ENCODE measurements at places on chromosomes 7 and 10.
A peak's percentile ranks its signal among the peaks of the same experiment; 100 is the strongest.

DNA sequence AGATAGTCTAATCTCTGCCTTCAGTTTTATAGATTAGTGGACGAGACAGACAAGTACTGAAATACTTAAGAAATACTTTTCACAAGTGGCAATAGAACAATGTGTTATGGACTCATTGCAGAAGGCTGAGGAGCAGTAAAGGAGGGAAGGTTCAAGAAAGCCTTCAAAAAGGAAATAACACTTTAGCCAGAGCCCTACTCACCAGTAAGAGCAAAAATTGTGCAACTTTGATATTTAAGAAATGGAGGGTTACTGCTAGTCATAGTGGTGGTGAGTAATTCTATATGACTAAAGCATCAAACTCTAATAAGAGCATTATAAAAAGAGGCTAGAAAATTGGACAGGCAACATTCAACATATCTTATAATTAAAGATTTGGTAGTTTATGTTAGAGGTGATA lies 28.8 kb downstream of the PTPN12 start:
- no peak for DNase-seq

DNA sequence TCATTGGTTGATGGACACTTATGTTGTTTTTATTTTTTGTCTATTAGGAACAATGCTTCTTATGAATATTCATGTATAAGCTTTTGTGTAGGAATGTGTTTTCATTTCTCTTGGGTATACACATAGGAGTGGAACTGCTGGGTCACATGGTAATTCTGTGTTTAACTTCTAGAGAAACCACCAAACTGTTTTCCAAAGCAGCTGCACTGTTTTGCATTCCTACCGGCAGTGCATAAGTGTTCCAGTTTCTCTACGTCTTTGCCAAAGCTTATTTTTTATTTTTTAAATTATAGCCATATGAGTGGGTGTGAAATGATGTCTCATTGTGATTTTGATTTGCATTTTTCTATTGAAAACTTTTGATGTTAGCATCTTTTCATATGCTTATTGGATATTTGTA lies 51.3 kb downstream of the ADK start:
- DNase-seq = no peak

- DNase-seq = no peak
These were observed 115.7 kb downstream of the TPK1 start for GRCh38 chr7:144720149-144720548.

DNA sequence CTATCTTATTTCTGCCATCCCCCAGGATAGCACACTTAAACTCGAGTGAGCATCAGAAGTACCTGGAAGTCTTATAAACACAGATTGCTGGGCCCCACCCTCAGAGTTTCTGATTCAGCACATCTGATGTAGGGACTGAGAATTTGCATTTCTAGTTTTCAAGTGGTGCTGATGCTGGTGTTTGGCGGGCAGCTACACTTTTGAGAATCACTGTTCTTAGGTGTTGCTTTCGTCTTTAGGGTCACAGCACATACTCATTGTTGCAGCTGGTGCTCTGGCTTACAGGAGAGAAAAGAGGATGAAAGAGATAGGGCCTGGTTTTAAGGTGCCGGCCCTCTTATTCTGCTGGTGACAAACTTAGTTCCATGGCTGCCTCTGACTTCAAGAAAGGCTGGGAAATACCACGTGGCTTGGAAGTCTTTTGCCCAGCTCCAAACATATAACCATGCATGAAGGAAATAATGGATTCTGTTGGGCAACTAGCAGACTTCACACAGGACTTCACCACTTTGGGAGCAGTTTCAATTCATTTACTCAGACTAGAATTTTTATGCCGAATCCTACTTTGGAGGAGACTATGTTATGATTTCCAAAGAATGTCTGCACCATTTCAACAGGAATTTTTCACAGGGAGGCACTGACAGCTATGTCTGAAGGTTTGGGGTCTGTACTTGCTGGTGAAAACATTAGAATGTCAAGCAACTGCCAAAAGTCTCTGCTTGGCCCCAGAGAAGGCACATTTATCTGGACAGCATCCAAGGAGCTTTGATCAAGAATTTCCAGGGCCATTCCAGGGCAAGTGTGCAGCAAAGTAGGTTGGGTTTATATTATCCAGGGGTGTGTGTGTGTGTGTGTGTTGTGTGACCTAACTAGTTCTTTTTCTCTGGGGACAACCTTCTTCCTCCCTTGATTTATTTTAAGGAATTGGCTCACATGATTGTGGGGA lies 6.9 kb upstream of the MINDY4 start:
- DNase-seq = no peak

DNA sequence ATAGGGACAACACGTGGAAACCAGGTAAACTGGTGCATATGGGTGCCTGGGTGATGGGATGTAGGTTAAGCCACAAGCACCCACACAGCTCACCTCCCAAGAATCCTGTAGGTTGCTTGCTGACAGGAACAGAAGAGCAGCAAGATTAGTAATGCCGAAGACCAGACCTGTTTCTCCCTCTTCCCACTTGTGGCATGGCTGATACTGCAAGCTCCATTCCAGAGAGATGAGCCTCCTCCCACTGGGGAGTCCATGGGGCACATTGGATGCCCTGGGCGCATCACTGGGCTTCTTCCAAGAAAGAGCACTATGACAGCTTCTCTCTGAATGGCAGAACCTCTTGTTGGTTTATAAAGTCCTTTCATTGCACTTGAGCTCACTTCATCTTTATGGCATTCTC lies 44.4 kb upstream of the LOXL4 start:
- DNase-seq = no peak

DNA sequence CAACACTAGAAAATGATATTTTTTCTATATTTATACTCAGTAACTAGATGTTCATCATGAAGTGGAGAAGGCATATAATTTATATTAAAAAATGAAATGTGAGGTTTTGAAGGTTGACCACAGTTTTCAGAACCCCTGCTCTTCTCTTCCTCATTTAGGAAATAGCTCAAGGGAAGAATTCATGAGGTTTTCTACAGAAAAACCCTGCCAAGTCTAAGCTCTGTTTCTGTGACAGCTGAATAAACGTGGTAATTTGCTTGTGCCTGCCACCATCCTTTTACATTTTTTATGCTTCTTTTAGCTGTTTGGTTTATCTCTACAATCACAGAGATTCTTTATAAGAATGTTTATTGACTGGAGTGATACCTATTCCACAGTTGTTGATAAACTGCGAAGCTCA lies 630.3 kb upstream of the POT1 start:
- no peak for DNase-seq

DNA sequence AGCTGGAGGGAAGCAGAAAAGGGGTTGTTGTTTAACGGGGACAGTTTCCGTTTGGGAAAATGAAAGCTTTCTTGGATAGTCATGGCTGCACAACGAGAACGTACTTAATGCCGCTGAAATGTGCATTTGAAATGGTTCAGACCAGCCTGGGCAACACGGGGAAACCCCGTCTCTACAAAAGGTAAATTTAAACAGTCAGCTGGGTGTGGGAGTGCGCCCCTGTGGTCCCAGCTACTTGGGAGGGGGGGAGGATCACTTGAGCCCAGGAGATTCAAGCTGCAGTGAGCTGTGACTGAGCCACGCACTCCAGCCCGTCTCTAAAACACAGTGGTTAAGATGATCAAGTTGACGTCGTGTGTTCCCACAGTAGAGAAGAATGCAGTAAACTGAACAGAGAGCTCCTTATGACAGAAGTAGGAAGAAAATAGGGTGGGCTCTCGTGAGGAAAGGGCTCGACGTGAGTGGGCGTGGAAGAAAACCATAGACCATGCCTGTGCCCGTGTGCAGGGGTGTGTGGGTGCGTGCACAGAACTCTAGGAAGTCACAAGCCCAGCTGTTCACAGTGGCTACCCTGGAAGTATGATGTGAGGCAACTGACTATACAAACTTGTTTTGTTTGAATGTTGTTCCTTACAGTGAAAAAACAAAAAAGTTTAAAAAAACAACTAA lies 4.1 kb upstream of the FUOM start:
- no peak for DNase-seq

- no peak for DNase-seq
These were observed 289.5 kb upstream of the KCND2 start for GRCh38 chr7:119983468-119983867.

- DNase-seq = no peak
These were observed 13.1 kb upstream of the SLC35B4 start for GRCh38 chr7:134329614-134330346.

- no peak for DNase-seq
These were observed 42.0 kb downstream of the PAPOLB start for GRCh38 chr7:4819560-4820404.

DNA sequence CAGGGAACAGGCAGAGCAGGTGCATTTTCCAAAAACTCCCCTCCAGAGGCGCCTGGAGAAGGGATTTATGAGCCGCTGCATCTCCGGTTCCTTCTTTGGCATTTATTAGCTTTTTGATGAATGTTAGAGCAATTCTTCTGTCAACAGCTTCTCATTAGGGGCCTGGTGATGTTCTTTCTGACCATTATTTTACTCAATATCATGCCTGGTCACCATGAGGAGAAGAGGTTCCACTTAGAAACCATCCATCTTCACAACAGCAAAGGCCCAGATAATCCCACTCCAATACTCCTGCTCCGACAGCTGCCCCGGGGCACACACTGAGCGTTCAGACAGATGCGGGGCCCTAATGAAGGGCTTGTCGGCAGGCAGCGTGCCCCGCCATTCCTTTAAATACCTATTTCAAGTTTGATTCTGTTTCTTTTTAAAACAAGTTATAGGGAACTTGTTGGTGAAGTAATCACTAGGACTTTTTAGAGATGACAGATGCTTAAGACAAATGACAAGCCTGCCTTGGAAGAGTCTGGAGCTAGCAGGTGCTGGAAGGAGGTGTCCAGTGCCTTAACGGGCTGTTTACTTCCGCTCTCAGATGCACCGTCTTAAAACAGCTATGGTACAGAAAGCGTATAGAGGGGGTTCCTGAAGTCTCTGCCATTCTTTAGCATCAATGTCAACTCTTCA lies 31.7 kb downstream of the ECHDC3 start:
- DNase-seq = no peak

- DNase-seq = peak; percentile 1
These were observed 256.3 kb upstream of the MINDY3 start for GRCh38 chr10:16116404-16117304.

- no peak for DNase-seq
These were observed 165.7 kb upstream of the FZD1 start for GRCh38 chr7:91098566-91098965.

GRCh38 chr10:120926611-120927010 lies 75.4 kb downstream of the WDR11 start:
- no peak for DNase-seq

DNA sequence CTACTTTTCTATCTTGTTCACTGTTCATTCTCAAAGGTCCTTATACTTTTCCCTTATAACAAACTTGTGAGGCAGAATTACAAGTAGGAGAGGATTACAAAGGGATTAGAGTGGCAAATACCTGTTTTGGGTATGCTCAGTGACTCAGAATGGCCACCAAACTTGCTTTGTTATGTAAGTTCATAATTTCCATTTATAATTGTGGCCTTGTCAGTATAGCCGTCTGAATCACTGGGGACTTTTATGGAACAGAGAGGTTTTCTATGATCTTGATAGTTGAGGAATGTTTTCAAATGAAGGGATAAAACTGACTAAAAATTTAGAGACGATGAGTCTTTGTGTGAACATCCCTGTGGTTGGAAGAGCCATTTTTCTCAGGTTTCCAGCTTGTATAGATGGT lies 116.2 kb downstream of the SND1 start:
- no peak for DNase-seq

GRCh38 chr10:84256510-84257342 lies 11.9 kb downstream of the RGR start:
- DNase-seq = no peak

DNA sequence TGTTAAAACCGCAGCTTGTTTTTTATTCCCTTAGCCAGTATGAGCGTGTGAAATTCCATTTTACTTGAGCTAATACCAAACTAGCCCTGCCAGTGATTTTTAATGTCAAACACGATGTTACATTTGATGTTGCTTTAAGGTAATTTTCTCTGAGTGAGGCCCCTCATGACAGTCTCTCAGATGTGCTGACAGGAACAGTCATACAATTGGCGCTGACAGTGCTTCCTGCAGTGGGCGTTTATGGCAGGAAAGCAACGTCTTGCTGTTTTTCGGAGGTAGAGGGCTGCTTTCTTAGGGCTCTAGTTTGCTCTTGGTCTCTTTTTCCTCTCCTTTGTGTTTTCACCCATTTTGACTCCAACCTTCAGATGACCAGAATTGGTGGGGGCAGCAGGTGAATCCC lies 19.3 kb downstream of the PON1 start:
- no peak for DNase-seq

- DNase-seq = no peak
These were observed 11.8 kb upstream of the DDIT4 start for GRCh38 chr10:72261784-72262404.

DNA sequence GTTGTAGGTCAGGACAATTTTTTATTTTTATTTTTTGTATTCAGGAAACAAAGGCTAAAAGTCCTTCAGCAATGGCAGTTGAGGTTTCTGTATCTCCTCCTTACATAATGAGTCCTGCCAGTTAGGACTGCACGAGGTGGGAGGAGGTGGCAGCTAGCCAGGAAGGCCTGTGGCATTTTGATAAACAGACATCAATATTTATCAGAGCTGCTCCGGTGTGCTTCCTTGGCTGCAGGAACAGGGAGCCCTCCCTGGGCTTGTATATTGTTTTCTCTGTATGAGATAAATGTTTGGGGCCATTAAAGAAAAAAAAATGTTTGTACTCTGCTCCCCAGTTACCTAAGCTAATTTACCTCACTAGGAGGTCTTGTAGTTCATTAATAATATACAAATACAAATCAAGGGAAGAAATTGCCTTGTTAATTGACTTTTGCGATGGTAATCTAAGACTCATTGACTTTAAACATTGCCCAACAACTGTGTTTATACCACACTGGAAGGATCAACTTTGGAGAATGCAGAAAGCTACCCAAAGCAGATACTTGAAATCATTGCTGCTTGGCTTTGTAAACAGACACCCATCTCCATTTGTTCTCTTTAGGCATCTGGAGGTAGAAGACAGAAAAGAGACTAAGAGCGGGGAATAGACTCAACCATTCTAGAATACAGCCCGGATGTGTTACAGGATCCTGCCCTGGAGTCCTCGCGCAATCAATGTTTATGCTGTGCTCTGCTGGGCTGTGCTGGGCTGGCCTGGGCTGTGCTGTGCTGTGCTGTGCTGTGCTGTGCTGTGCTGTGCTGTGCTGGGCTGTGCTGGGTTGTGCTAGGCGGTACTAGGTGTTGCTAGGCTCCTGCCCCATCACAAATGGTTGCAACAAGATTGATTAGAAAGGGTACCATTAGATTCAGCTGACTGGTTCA lies 36.5 kb upstream of the PDZD8 start:
- DNase-seq = no peak

GRCh38 chr10:82668221-82668895 lies 793.4 kb downstream of the NRG3 start:
- DNase-seq = no peak

- DNase-seq = no peak
These were observed 289.4 kb downstream of the DNAJB6 start for GRCh38 chr7:157625973-157626742.

DNA sequence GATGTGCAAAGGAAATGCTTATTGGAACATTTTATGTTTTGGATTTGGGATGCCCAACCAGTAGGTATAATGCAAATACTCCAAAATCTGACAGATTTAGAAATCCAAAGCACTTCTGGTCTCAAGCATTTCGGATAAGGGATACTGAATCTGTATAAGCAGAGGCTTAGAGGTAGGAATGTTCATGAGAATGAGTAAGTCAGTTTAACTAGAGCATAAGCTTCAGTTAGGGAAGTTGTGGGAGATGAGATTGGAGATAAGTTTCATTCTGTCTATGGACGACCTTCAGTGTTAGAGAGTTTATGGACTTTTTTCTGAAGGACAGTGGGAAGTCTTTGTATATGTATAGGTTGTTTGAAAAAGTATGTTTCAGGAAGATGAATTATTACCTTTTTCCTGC lies 10.4 kb downstream of the TAX1BP1 start:
- DNase-seq = no peak

- no peak for DNase-seq
These were observed 88.2 kb upstream of the SEMA3C start for GRCh38 chr7:81007051-81007450.

Measured in NCI-H510A treated with DMSO at 0.1 percent for 48 hours (cell line).